Peyer's patch (tissue), 4 donors: ENCODE measurements at places on chromosomes 16 and 17. TPM values are rescaled to one million over a fixed set of nuclear protein-coding genes. Genes with fewer than 3 reads are reported as not detected.

- no peaks in the 10 kb centered on the region for H3K27me3 ChIP-seq
- H3K4me1 ChIP-seq = no peaks in the 10 kb centered on the region
- H3K36me3 ChIP-seq = peaks cover 4% of the 10 kb centered on the region
Measured at GRCh38 chr16:87391324-87391949, 699 bp upstream of the MAP1LC3B start.

DNA sequence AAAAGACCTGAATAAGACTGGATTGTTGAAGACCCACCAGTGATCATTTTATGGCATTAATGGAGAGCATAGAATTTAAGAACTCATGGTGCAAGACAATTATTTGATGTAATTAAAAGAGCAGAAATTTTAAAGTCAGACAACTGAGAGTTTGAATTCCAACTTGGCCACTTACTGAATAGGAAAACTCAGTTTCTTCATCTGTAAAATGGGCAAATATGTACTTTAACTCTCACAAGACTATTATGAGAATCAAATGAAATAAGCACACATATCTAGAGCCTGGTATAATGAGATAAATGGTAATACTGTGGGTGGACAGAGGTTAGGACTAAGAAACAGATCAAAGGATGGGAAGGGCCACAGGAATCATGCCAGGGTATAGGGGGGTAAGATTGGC lies 88.0 kb downstream of the SOX9 start:
- no peak overlapping the region for H3K4me3 ChIP-seq
- no peak overlapping the region for H3K27ac ChIP-seq
- no peaks in the 10 kb centered on the region for H3K36me3 ChIP-seq
- no peaks in the 10 kb centered on the region for H3K4me1 ChIP-seq
- no peaks in the 10 kb centered on the region for H3K27me3 ChIP-seq
- DNase-seq = no peak

IKZF3 gene
- 5.4 TPM for total RNA-seq

GRCh38 chr17:9824797-9825338 lies 856 bp upstream of the GLP2R start:
- DNase-seq = no peak
- no peaks in the 10 kb centered on the region for H3K36me3 ChIP-seq
- H3K27ac ChIP-seq = no peak overlapping the region
- H3K4me1 ChIP-seq = no peaks in the 10 kb centered on the region

- H3K36me3 ChIP-seq = no peaks in the 10 kb centered on the region
- DNase-seq = no peak
- peaks cover 6% of the 10 kb centered on the region for H3K27me3 ChIP-seq
- no peak overlapping the region for H3K4me3 ChIP-seq
- no peak overlapping the region for H3K27ac ChIP-seq
Measured at GRCh38 chr16:65125322-65125721, 3.5 kb upstream of the CDH11 start.

GRCh38 chr17:58666858-58667267 lies 25.0 kb downstream of the TEX14 start:
- peak; percentile 68 for DNase-seq
- H3K4me3 ChIP-seq = peak overlapping the region; percentile 32
- no peaks in the 10 kb centered on the region for H3K36me3 ChIP-seq
- no peaks in the 10 kb centered on the region for H3K4me1 ChIP-seq
- no peaks in the 10 kb centered on the region for H3K27me3 ChIP-seq
- peak overlapping the region; percentile 31 for H3K27ac ChIP-seq
